ENCODE measurements at places on chromosomes 7 and 10.

DNA sequence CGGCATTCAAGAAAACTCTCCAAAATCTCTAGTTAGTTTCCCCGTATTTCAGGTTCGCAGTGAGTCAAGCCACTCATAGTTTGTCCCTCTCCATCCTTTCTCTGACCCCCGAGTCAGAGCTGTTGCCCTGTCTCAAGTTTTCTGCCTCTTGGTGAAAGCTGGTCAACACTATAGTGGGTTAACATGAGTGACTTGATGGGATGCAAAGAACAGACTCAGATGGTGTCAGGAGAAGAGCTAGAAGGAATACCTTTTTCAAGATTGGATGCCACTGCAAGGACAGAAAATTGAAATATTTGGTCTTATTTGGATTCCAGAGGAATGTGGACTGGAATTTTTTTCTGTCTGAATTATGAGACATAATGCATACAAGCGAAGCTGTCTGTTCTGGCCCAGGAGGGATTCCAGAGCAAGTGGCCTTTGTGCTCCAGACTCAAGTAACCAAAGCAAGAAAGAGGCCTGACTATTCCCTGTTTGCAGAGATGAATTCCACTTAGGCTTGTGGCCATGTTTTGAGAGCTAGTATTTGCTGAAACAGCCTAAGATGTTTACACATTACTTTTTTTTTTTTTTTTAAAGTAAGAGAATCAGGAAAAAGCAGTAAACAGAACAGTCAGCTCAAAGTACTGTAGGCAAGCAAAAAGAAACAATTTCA lies 67.4 kb downstream of the VWC2 start:
- no peak for DNase-seq

- no peak for DNase-seq
Observed at GRCh38 chr10:62323751-62324150, 50.4 kb upstream of the ZNF365 start.

- no peak for DNase-seq
Observed at GRCh38 chr10:62136931-62137330, 131.7 kb downstream of the RTKN2 start.

DNA sequence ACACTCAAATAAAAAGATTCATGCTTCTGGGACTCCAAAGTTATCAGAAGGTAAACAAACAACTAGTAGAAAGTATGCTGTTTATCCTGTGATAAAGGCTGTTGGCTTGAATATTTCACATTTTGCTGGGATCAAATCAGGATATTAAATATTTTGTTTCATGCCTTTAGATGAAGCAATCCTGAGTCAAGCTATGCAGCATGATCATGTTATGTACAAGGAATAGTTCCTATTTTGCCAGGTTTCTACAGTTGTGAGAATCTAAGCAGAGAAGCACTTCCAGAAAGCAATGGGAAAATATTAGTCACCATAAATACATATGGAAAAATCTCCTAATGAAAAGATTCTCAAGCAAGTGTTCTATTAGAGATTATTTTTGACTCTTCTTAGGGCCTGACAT lies 262.8 kb upstream of the PCDH15 start:
- DNase-seq: no peak

DNA sequence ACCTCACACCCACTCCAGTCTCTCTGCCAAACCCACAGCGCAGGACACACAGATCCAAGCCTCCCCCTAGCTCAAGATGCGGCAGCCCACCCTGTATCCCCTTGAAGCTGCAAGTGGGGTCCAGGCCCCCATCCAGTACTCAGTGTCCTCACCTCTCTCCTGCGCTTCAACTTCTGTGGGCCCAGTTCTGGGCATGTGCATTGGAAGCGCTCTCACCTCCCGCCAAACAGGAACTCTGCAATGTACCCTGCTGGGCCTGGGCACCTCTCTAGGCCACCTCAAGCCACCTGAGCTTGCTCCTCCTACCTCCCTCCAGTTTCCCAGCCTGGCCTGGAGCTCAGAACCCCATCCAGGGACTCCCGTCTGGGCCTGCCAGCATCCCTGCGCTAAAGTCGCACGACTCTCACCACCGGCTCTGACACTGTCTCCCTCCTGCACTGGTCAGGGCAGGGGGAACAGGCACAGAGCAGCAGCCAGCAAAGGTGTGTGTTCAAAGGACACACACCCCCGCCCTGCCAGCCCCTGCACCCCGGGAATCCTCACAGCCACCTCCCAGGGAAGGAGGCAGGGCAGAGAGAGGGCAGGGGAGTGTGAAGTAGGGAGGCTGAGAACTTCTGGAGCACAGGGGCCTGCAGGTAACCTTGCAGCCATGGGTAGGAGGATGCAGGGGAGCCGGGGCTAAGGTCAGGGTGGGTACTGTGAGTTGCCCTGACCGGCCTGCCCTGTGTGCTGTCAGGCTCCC lies 51.7 kb upstream of the MSMB start:
- no peak for DNase-seq

- DNase-seq: no peak
Observed at GRCh38 chr10:123665491-123666286, 466 bp upstream of the GPR26 start.

GRCh38 chr7:69105092-69105491 lies 493.2 kb upstream of the AUTS2 start:
- no peak for DNase-seq

DNA sequence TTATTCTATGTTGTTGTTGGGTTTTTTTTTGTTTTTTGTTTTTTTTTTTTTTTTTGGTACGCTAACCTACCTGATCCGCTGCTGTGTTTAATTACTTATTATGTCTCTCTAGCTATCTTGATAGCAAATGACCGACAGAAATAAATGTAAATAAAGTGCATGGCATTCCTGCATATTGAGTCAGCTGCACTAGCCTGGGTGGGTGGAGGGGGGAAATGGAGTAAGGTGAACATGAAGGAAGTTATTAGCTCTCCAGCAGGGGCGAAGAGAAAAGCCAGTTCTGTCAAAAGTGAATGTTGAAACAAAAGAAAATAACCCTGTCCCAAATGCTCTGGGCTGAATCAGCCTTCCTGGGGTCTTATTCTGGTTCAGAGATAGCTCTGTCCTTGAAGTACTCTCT lies 210.7 kb upstream of the MDFIC start:
- no peak for DNase-seq

- no peak for DNase-seq
Observed at GRCh38 chr10:97180986-97181385, 4.8 kb downstream of the SLIT1 start.

GRCh38 chr7:82257118-82257695 lies 186.4 kb downstream of the CACNA2D1 start:
- DNase-seq: no peak
